RPMI8226 (cell line): ENCODE measurements at places on chromosomes 3 and 15.

GRCh38 chr3:171417813-171418212 is 42.4 kb downstream of the TNIK start:
- no peak for DNase-seq

GRCh38 chr15:68201153-68201878 is 3.8 kb downstream of the CALML4 start:
- DNase-seq, result no peak

DNA sequence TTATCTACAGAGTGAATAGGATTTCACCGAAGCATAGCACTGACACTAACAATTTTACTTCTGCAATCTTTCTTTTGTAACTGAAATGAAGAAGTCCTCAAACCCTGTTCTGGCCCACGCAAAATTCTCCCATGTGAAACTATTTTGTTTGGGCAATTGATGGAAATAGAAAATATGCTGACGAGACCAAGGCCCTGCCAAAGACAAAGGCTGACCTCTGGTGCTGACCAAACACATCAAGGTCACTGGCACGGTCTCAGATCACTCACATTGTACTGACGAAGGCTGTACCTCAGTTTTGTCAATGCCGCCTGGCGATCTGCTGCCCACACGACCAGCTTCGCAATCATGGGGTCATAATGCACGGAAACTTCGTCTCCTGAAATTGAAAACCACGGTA is 58.4 kb upstream of the DCUN1D1 start:
- DNase-seq, result no peak

GRCh38 chr3:43348852-43349574 is 62.7 kb downstream of the SNRK start:
- no peak for DNase-seq

- DNase-seq, result peak; percentile 71
Measured at GRCh38 chr15:65212097-65212496, 824 bp upstream of the CILP start.

DNA sequence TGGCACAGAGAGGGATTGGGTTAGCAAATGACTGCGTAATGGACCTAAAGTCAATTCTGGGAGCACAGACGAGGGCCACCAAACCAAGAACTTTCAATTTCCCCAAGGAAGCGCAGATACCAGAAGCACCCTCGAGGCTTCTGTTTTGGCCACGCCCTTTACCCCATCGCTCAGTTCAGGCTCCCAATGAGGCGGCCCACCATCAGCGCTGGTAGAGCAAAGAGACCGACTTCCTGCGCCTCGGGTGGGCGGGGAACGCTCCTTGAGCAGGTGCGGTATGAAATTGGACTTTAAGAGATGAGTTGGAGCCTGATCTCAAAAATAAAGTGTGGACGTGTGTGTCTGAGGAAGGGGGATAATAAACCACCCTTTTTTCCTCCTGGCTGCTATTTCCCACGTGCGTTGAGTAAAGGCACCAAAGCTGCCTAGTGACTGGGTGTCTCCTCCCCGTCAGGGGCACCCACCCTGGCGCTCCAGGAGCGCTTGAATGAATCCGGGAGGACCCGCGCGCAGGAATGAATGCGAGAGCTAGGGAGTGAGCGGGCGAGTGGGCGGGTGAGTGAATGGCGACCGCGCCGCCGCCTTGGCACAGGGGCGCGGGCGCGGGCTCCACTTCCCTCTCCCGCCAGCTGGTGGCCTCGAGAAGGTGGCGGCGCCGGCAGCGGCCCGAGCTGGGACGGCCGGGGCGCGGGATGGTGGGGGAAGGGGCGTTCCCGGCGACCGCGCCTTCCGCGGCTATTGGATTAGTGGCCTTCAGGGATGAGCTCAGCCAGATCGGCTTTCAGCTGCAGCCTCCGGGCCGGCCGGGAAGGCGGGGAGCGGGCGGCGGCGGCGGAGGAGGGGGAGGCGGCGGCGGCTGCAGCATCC is at the start of gene SPSB4:
Gene SPSB4 (plus strand): TSS at position 772 of the 867 bp plus-strand sequence. CDS start 14,758 bp downstream, outside the sequence.
- peak; percentile 74 for DNase-seq

- peak; percentile 75 for DNase-seq
Measured at GRCh38 chr3:190321789-190322603, at the start of gene CLDN1. CLDN1 (minus strand) TSS chr3:190322446; CDS start chr3:190322206, 240 bp downstream.

- no peak for DNase-seq
Measured at GRCh38 chr3:138140940-138141339, 8.8 kb upstream of the A4GNT start.

DNA sequence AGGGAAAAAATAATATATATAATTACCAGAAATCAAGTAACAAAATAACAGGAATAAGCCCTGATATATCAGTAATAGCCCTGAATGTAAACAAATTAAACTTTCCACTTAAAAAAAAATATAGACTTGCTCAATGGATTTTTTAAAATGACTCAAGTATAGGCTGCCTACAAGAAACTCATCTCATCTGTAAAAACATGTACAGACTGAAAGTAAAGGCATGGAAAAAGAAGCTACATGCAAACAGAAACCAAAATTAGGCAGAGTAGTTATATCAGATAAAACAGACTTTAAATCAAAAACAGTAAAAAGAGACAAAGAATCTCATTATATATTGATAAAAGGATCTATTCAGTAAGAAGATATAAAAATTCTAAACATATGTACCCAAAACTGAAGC is 82.4 kb upstream of the STT3B start:
- no peak for DNase-seq

- DNase-seq, result no peak
Measured at GRCh38 chr3:49456466-49456865, 13.6 kb upstream of the DAG1 start.

GRCh38 chr3:115958526-115958925 is 335.2 kb downstream of the GAP43 start:
- no peak for DNase-seq

GRCh38 chr3:19199131-19199530 is 50.8 kb downstream of the KCNH8 start:
- DNase-seq, result no peak

DNA sequence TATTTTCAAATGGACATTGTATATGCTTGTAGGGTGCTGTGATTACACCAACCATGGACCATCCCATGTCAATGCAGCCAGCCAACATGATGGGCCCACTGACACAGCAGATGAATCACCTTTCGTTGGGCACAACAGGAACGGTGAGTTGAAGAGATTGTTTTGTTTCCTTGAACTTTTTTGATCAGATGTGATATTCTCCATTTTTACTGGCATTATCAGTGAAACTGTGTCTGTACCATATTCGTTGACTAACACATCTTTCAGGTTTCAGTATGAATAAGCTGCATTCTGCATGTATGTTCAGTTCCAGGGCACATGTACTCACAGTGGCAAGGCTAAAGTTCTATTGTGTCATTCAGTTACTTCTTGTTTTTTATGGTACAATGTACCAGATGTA is 655.2 kb downstream of the RBMS3 start:
- DNase-seq, result no peak

DNA sequence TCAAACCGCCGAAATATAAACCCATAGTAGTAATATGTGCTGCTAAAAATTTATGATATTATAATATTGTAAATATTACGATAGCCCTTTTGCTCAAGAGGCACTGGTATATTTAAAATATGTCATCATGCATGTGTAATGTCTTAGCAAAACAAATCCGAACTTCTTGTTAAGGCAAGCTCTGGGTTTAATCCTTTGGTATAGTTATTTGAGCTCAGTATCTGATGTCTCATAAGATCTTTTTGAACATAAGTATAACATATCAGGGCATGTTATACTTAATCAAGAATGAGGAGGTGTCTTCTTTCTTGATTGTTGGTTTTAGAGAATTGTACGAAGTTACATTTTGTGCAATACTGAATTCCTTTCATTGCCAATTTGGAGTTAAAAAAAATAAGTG is 154.1 kb upstream of the CBLB start:
- DNase-seq, result no peak

DNA sequence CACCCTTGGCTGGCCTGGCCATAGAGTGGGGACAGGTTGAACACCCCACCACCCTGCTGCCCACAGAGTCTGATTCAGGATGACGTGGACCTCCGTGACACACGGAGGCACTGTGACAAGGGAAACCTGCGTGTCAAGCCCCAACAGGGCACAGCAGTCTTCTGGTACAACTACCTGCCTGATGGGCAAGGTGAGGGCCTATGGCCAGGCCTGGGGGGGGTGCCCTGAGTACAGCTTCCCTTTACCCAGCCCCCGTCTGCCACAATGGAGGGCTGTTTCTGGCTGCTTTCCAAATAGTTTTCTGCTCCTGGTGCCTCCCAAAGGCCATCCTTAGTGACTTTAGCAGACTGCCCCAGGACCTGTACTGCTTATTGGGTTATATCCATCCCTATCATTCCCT is 1.2 kb upstream of the WDR6 start:
- DNase-seq, result no peak

DNA sequence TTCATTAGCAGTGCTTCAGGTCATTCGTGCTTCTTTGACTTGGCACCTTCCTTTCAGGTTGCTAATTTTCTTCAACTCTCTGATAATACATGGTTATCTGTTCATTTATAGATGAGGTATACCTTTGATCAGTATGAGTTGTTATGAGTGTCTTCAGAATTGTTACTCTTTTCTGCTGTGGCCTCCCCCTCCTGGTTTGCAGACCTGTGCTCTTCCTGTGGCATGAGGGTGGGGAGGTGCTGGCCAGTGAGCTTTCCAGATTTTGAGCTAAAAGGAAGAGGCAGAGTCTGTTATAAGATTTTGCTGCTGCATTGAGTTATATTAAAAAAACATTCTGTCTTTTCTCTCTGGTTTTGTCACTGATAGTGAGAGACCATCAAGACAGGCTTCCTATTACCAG is 30.8 kb upstream of the GOLGA6L9 start:
- no peak for DNase-seq

- DNase-seq, result no peak
Measured at GRCh38 chr3:190533511-190534281, 19.8 kb downstream of the IL1RAP start.

GRCh38 chr3:13479332-13479581 is 849 bp upstream of the HDAC11 start:
- DNase-seq, result peak; percentile 12
